Activated CD4-positive, alpha-beta T cell treated with anti-CD3 and anti-CD28 coated beads, Interleukin-2, amount 10 ng/mL, durations not matched to agents 24 days and 14 days (primary cell): ENCODE measurements at places on chromosomes 3 and 15. TPM values are rescaled to one million over a fixed set of nuclear protein-coding genes. Genes with fewer than 3 reads are reported as not detected.

DNA sequence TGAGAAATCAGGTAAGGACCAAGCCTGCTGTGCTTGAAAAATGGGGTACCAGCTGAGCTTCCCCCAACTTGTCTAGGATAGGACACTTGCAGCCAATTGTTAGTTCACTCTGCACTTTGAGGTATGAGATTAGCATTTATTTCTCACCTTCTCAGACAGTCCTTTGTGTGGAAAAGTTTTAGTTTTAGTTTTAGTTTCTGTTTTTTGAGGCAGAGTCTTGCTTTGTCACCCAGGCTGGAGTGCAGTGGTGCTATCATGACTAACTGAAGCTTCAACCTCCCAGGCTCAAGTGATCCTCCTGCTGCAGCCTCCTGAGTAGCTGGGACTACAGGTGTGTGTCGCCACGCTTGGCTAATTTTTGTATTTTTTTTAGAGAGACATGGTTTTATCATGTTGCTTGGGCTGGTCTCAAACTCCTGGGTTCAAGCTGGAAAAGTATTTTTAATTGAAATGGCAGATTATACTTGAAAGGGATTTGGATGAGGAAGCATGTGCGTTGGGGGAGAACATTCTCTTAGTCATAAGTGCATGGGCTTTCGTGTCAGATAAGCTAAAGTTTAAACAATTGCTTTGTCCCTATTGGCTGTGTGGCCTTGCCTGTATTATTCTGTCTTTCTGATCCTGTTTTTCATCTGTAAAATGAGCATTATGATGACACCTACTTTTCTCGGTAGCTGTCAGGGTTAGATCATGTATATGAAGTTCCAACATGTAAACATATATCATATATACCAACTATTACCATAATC is 25.2 kb upstream of the CCK start:
- no peak for DNase-seq
- no peak overlapping the region for H3K27ac ChIP-seq
- no peaks in the 10 kb centered on the region for H3K36me3 ChIP-seq

Gene CTXN2
- 0.07 TPM in 1 of 2 replicates, not detected in the other for total RNA-seq

GRCh38 chr15:90479656-90480055 is 50.1 kb upstream of the CRTC3 start:
- peaks cover 39% of the 10 kb centered on the region for H3K4me1 ChIP-seq
- H3K27me3 ChIP-seq: no peaks in the 10 kb centered on the region
- H3K27ac ChIP-seq: no peak overlapping the region
- H3K36me3 ChIP-seq: peaks cover 68% of the 10 kb centered on the region
- DNase-seq: no peak
- no peak overlapping the region for H3K4me3 ChIP-seq

DNA sequence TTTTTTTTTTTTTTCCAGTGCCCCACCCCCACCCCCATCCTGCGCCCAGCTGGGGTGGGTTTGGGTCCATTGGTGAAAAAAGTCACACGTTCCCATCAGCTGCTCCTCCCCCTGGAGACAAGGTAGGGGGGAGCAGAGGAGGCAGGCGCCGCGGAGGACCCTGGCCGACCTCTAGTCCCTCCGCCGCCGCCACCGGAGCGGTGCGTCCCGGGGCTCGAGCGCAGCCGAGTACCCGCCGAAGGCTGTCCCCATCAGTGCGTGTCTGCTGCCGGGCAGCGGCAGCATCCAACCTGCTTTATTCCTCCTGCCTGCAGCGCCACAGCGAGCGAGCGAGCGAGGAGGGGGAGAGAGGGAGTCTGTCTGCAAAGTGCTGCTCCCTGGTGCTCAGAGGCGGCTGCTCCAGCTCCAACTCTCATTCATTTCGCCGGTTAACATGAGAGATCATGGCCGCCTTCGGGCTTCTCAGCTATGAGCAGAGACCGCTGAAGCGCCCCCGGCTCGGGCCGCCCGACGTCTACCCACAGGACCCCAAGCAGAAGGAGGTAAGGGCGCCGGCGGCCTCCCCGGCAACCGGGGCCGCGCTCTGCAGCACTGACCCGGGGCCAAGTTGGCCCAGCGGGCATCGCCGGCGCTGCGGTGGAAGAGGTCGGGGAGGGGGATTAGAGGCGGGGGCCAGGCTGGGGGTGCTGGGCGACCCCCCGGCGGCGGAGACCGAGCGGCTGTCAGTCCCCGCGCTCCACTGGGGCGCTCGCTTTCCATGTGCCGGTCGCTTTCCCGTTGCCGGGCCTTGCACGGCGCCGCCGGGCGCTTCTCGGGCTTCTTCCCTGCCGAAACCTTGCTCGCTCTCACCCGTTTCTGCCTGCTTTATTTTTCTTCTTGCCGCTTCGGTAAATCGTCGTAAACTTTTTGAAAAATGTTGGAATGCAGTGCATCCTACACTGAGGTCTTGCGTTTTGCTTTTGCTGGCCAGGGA is 1.3 kb downstream of the MED12L start:
- peaks cover 58% of the 10 kb centered on the region for H3K27me3 ChIP-seq

DNA sequence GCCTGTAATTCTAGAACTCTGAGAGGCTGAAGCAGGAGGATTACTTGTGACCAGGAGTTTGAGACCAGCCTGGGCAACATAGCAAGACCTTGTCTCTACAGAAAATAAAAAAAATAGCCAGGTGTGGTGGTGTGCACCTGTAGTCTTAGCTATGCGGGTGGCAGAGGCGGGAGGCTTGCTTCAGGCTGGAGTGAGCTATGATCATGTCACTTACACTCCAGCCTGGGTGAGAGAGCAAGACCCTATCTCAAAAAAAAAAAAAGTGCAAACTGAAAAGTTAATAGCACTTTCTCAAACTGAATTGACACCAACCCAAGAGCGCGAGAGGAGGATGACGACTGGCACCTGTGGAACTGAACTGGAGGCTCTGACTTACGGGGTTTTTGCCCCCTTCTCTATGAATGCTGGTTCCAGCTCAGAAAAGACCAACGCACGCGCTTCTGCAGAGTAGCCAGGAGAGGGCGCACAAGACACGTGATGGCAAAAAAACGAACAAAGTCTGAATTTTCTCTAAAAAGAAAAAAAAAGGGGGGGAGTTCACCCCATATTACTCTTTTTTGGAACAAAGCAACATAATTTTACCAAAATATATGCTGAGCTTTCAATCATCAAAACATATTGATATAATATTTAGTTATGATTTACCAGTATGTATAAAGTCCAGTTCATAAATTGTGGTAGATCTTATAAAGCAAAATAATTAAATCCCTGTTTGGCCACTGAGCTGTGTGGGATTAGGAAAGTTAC is 23.7 kb downstream of the CFAP92 start:
- no peak overlapping the region for H3K4me3 ChIP-seq
- no peak overlapping the region for H3K27ac ChIP-seq
- H3K36me3 ChIP-seq: no peaks in the 10 kb centered on the region
- H3K4me1 ChIP-seq: peaks cover 6% of the 10 kb centered on the region

DNA sequence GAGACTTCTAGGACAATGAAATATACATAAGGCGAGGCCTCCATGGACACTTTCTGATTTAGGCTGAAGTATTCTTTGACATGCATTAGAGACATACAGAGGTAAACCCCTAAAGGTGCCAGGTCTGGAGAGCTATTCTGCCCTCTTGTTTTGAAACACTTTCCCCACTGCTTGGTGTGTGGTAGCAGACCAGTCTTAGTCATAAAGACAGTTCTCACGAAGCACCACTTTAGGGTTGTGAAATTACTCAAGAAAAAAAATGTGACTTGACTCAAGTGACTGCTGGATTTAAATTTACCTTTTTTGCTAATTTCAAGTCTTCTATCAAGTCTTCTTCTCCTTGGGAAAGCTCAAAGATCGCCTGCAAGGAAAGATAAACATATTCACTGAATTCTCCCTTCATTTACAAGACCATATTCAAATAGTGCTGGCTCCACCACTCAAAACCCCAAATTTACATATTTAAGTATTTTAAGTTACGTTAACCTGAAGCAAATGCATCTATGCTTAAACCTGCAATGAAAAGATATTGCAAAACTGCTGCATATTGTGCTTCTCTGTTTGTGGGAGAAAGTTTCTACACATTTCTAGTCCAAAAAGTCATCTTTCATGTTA is 48.4 kb downstream of the ARHGEF3 start:
- peak overlapping the region; percentile 80 for H3K27ac ChIP-seq
- H3K4me3 ChIP-seq: peak overlapping the region; percentile 67
- peaks cover 74% of the 10 kb centered on the region for H3K36me3 ChIP-seq

DNA sequence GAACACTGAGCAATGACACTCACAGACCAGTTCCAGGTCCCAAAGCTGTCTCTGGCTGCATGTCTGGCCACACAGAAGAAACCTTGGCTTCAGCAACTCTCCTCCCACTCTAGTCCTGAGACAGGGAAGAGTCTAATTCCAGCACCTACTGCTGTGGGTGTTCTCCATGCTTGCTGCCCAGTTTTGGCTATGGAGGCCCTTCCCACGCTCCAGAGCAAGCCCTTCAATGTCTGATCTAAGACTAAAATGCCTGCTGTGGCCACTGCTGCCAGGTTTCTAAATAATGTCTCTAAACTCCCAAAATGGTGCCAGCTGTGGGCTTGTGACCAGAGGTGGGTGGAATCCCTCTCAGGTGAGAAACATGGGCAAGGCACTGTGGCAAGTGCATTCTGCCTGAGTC is 531.3 kb downstream of the GRM7 start:
- H3K27ac ChIP-seq: no peak overlapping the region
- H3K36me3 ChIP-seq: no peaks in the 10 kb centered on the region
- no peak overlapping the region for H3K4me3 ChIP-seq

DNA sequence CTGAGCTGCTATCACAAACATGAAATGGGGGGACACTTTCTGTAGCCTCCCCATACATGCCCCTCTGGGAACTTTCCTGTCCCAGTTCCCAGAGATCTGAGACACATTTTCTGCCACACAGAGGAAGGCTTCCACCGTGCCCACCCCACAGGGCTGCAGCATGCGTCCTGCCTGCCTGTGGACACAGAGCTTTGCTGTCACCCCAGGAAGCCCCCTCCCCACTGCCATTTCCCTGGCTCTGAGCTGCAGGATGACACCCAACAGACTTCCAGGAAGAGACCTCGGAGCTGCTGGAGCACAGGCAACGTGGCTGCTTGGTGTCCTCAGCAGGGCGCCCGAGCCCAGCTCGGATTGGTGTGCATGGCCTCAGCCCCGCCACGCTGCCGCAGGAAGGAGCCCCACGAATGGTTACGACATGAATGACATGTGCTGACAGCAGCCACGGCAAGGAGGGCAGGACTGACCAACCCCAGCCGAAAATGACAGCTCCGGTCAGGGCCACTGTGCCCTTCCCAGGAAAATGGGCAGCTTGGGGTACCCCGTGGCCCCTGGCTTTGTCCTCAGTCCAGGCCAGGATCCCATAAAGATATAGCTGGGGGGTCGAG is 81.3 kb downstream of the VGLL4 start:
- no peak overlapping the region for H3K27ac ChIP-seq
- peaks cover 26% of the 10 kb centered on the region for H3K36me3 ChIP-seq

DNA sequence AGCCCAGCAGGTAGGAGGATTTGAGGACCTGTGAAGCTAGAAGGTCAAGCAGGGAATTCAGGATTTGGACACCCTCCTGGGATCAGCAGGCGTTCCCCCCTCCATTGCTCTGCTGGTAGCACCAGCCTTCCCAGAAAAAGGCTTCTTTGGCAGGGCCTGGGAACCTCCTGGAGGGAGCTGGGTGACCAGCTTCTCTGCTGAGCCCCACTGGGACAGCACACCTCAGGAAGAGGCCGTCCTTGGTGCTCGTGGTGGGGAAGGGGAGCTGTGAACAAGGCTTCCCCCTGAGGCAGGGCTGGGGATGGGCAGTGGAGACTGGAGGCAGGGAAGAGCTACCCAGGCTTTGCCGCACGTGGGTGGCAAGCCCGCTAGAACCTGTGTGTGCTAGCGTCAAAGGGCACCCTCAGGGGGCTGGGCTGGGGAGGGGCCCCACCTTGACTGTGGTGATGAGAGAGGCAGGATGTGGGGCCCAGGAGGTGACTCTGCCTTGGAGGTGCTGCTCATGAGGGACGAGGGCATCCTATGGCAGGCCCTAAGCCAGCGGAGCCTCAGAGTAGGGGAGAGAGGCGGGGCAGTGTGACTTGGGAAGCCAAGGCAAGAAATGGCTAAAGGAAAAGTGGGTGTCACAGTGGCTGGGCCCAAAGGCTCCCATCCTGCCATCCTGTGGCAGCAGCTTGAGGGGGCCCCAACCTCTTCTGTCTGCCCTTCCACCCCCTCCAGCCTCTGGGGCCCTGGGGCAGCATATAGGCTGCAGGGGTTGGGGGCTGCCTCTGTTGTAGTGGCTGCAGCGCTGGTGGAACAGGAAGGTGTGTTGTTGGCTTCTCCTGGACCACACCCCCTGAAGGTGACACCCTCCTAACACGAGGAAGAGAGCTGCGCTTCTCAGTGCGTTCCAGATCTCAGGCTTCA is 20.7 kb downstream of the KLF13 start:
- peak overlapping the region; percentile 95 for H3K4me3 ChIP-seq
- peak overlapping the region; percentile 99 for H3K27ac ChIP-seq
- peak; percentile 92 for DNase-seq
- peaks cover 28% of the 10 kb centered on the region for H3K36me3 ChIP-seq
- peaks cover 95% of the 10 kb centered on the region for H3K4me1 ChIP-seq

DNA sequence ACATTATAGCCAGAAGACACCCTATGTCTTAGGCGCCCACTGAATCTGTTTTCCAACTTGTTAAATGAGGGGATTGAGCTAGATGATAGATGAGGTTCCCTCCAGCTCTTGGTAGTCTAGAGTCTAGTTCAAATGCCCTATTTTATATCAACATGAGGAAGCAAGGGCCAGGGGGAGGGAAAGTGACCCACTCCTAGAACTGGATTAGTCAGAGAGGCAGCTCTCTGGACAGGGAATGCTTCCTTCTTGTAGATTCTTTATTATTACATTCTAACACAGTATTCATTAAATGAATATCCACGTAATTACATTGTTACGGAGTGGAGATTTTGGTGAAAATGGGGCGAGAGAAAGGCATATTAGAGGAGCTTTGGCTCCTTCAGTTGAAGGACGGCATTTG is 89.5 kb downstream of the RAD18 start:
- H3K27me3 ChIP-seq: no peaks in the 10 kb centered on the region
- peaks cover 7% of the 10 kb centered on the region for H3K36me3 ChIP-seq
- DNase-seq: no peak
- no peak overlapping the region for H3K27ac ChIP-seq
- no peaks in the 10 kb centered on the region for H3K4me1 ChIP-seq
- H3K4me3 ChIP-seq: no peak overlapping the region
